ENCODE measurements at places on chromosomes 12 and 14.

- no peak for DNase-seq
Observed at GRCh38 chr12:113226696-113227568, 5.7 kb downstream of the TPCN1 start.

DNA sequence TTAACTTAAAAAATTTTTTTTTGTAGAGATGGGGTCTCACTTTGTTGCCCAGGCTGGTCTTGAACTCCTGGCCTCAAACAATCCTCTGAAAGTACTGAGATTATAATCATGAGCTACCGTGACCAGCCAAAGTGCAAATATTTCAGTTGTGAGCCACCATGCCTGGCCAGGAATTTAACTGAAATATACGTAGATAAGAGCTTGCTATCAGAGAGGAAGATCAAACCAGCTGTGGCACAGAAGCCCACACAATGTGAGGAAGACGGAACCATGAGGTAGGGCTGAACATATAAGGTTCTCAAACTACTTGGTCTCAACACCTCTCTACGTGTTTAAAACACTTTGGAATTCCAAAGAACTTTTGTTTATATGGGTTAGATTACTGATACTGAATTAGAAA is 29.1 kb downstream of the ATG14 start:
- no peak for DNase-seq

DNA sequence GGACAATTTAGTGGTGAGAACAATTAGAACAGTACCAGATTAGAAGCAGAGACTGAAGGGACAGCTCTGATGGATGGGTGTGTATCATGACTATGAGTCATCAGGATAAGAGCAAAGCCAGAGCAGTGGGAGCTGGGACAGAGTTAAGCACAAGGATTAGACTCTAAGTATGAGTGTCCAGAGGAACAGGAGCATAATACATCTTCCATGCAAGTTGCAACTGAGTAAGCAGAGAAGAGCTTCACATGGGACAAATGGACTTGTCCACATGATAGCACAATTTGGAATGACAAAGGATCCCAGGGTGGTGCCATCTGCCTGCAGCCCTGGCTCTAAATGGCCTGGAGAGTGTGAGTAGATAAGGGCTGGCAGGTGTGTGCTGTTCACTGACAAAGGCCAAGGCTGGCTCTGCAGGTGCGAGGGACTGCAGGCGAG is 226.4 kb upstream of the CAND1 start:
- peak; percentile 42 for DNase-seq

GRCh38 chr12:103279444-103279843 is 216.3 kb downstream of the C12orf42 start:
- peak; percentile 99 for DNase-seq

GRCh38 chr12:54991161-54991990 is 6.8 kb upstream of the TESPA1 start:
- no peak for DNase-seq

DNA sequence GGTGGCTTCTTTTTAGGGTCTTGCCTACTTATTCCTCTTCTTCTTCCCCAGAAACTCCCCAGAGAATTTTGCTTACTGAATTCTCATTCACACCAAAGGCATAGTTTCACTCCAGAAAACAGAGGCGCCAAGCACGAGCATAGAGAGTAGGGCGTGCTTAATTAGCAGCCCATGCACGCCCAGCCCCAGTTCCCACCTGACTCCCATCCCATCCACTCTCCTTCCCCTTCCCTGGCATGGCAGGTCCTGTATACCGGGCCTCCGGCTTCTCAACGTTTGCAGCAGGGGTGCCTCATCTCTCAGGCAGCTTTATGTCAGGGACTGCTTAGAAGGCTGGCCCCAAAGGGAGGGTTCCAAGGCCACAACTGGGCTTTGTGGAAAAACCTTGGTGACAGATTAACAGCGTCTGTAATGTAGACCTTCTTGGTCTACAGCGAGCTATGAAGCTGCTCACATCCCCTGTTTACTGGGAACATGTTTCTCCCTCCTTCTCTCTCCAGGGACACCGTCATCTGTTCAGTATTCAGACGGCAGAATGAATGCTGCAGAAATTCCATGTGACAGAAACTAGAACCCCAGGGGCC is 62.7 kb downstream of the ACTN1 start:
- no peak for DNase-seq

- no peak for DNase-seq
Observed at GRCh38 chr14:82070040-82070439, 536.4 kb upstream of the SEL1L start.

DNA sequence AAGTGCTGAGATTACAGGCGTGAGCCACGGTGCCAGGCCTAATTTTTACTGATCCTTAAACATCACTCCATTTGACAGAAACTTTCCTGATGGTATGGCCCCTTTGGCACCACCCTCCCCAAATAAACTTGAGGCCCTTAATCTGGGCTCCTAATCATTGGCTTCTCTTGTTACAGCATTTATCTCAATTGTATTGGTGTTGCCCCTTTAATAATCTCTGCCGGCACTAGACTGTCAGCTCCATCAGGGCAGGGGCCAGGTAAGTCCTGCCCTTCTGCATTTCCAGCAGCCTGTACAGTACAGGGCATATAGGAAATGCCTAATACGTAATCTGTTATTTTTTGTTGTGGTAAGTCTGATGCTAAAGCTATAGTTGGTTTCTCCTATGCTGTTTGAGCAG is 1.2 kb upstream of the IFT81 start:
- no peak for DNase-seq

- no peak for DNase-seq
Observed at GRCh38 chr14:99192028-99192621, 79.9 kb downstream of the BCL11B start.
